Mammary epithelial cell (primary cell): ENCODE measurements at places on chromosomes 1 and 21. TPM values are rescaled to one million over a fixed set of nuclear protein-coding genes. Genes with fewer than 3 reads are reported as not detected.

SLAMF6 gene
- not detected in 2 replicates for total RNA-seq

CFHR5 gene
- total RNA-seq = not detected in 2 replicates

DPT gene
- total RNA-seq = not detected in 2 replicates

AZIN2 gene
- total RNA-seq = 7.2 and 8.3 TPM in 2 replicates

SPATA17 gene
- total RNA-seq = 1.5 TPM

RNU1-3 gene
- 1,042 and 1,398 TPM in 2 replicates for total RNA-seq

GRCh38 chr1:193417403-193417802, 231.0 kb upstream of the B3GALT2 start:
- peak; percentile 11 for DNase-seq

GRCh38 chr1:216045400-216045799, 377.8 kb downstream of the USH2A start:
- DNase-seq = peak; percentile 89

- DNase-seq = no peak
Measured at GRCh38 chr1:168370586-168370985, 89.9 kb downstream of the TBX19 start.

GRCh38 chr1:71861022-71861421, 421.3 kb downstream of the NEGR1 start:
- peak; percentile 76 for DNase-seq

- no peak for DNase-seq
Measured at GRCh38 chr1:17319561-17320350, 11.8 kb downstream of the PADI4 start.

DNA sequence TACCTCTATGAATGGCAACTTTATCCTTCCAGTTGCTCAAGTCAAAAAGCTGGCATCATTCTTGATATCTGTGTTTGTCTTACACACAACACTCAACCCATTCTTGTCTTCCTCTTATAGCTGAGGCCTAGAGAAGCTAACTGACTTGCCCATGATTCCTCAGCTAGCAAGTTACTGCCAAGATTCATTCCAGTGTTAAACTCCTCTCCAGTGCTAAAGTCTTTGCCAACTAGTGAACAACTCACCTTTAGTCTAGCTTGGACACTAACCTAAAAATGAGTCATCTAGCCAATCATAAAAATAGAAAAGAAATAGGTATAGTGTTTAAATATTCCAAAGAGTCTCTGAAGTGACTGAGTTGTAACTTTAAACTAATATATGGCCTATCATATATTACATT, 45.6 kb upstream of the RGS2 start:
- DNase-seq = peak; percentile 61

- no peak for DNase-seq
Measured at GRCh38 chr1:216607067-216607697, 116.0 kb downstream of the ESRRG start.

GRCh38 chr1:54200519-54200997, 591 bp downstream of the MRPL37 start:
- DNase-seq = peak; percentile 29

GRCh38 chr1:159581422-159581821, 6.2 kb upstream of the APCS start:
- DNase-seq = no peak

GRCh38 chr1:28162151-28162550, 14.3 kb downstream of the PTAFR start:
- no peak for DNase-seq

GRCh38 chr21:41054018-41054578, 113.9 kb upstream of the BACE2 start:
- DNase-seq = no peak

DNA sequence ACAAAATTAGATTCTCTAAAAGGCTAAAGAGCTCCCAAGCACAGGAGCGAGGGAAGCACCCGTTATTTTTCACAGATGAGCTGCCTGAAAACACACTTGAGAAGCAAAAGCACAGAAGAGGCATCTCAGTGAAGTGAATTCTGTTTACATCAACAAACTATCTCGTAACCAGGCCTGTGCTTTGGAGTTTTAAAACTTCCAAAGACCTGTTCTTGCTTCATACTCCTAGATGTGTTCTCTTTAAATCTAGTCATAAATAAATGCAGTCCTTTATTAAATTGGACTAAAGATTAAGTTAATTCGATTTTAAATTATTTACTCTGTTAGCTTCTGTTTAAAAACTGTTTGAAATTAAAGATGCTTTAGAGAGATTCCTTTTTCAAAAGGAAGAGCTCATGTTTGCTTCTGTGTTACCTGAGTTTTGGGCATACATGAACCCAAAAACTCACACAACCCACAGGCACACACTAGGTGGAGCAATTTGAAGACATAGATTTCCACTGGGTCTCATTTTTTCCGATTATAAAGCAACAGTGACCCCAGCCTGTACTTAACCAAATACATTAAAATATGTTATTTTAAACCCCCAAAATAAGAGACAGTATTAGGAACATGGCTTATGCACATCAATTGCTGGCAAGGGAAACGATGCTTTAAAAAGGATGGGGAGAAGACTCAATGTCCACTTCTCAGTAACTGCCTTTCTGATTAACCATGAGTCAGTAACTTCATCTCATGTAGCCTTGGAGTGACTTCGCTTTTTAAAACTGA, 648.2 kb downstream of the SMYD3 start:
- no peak for DNase-seq

DNA sequence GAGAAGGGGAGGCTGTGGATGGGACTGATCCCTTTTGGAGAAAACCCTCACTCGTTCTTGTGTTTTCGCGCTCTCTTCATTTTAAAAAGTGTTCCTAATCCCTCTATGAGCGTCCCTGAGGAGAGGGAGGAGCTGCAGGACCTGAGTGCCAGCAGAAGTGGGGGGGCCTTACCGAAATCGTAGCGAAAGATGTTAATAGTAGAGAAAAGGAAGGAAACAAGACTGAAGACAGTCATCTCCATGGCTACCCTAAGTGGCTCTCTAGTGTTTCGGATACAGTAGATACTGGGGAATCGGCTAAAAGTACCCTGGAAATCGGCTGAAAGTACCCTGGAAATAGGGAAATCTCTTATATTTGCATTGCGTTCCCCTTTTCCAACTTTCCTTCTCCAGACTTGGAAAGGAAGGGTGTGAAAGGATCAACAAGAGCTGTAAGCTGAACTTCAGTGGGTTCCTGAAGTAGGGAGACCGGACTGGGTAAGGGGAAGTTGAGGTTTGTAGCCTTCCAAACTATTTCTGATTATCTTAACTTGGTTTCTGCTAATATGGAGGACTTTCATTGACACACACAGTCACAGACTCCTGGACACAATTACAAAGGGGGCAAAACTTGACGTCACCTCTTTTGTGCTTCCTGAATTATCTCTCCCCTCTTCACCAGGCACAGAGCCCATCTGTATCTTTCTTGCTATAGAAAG, 486 bp upstream of the DSTYK start:
- DNase-seq = no peak

GRCh38 chr21:42592156-42592820, 61.1 kb upstream of the PDE9A start:
- DNase-seq = no peak
